Ureter (tissue), 1 donor: ENCODE measurements at places on chromosomes 6 and 20. TPM values are rescaled to one million over a fixed set of nuclear protein-coding genes. Genes with fewer than 3 reads are reported as not detected.

DNA sequence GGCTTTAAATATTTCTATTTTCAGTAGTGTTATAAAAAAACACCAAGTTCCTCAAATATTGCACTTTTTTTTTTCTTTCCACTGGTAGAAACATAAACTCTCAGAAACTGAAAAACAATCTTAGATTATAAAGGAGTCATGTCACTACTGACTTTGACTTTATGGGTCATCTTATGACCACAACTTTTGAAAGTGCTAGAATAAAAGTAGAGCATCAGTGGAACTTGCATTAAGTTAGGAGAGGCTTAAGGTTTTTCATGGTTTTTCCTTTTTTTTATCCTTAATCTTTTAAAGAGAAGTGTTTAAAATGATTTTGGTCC lies 56.6 kb upstream of the SUPT3H start:
- DNase-seq, result no peak

DNA sequence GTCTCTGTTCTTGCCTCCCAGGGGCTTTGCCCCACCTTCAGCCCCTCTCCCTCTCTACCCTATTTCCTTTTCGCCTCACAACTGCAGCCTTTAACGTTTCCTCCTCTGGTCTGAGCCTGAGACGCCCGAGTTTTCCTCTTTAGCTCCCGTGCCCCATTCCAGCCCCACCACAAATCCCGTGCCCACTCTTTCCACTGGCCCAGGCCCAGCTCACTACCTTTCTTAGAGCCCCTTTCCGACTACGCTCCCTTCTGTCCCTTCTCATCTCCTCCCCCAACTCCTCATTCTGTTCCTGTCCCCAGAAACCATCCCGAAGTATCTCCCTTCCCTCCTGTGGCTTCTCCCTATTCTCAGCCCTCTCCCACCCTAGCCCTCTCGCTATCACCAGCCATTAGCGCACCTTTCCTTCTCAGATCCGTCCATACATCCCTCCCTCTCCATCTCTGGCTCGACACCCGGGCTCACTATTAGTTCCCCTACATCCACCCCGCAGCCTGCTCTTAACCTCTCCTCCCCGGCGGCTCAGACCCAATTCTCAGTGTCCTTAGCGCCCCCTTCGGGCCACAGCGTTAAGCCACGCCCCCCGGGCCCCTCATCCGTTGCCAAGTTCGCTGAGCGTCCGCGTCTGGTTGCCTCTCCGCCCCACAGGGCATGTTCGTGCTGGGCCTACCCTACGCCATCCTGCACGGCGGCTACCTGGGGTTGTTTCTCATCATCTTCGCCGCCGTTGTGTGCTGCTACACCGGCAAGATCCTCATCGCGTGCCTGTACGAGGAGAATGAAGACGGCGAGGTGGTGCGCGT lies 2.7 kb downstream of the SLC32A1 start:
- DNase-seq, result no peak

- DNase-seq, result no peak
These were observed 109.8 kb upstream of the ATXN1 start for GRCh38 chr6:16871047-16871446.

DNA sequence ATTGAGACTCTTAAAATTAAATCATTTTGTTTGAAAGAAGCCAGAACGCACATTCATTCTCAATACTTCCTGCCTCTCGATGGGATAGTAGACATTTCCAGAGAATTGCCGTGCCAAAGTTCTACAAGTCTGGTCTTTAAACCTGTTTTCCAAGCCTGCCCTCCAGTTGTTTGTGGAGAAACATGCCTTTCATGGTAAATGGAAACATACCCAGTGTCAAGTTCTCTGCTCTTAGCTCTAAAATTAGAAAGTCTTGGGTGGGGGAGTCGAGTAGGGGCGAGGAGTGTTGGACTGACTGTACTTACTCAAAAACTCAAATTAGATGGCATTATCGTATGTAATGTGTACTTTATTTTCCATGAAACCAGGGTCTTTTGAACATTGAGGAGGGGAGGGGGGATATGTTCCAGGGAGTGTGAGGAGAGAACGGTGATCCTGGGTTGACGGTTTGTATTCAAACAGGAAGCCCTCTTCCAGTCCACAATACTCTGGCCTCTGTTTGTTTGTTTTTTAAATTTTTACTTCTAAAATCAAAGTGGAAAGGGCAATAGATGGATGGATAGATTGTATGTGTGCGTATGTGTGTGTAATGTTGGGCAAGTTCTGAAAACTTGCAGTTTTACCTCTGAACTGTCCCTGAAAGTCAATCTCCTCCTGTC lies 106.8 kb upstream of the ARMC2 start:
- DNase-seq, result no peak

DNA sequence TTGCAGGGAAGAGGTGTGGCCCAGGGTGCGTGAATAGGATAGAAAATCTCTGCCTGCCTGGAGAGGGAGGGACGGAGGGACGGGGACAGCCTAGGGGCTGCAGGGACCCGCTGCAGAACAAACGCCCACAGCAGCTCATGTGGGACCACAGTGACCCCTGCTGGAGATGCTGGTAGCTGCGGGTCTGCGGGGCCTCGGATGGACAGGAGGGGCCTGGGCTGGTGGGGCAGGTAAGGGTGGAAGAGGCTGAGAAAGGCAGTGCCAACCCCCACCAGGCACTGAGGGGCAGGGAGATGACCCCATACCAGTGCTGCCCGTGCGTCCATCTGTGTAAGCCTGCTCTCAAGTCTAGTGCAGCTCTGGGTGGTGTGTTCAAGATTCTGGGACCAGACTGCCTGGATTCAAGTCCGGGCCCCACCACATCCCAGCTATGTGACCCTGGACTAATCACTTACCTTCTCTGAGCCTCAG lies 39.4 kb downstream of the KIAA1755 start:
- DNase-seq, result peak; percentile 71

GRCh38 chr20:51342510-51343236 lies 199.8 kb downstream of the NFATC2 start:
- no peak for DNase-seq

Gene ESR1
- 9.6 TPM for total RNA-seq

Gene NKX2-2
- total RNA-seq, result not detected

Gene CGA
- not detected for total RNA-seq

Gene PHF3
- 63.8 TPM for total RNA-seq

Gene PRDM13
- not detected for total RNA-seq

Gene CAGE1
- not detected for total RNA-seq

Gene TBP
- 18.8 TPM for total RNA-seq

Gene RIPOR2
- 12.1 TPM for total RNA-seq
